ENCODE measurements at places on chromosomes 1 and 21.

- no peak for DNase-seq
Measured at GRCh38 chr1:199161319-199161680, 522.5 kb downstream of the PTPRC start.

DNA sequence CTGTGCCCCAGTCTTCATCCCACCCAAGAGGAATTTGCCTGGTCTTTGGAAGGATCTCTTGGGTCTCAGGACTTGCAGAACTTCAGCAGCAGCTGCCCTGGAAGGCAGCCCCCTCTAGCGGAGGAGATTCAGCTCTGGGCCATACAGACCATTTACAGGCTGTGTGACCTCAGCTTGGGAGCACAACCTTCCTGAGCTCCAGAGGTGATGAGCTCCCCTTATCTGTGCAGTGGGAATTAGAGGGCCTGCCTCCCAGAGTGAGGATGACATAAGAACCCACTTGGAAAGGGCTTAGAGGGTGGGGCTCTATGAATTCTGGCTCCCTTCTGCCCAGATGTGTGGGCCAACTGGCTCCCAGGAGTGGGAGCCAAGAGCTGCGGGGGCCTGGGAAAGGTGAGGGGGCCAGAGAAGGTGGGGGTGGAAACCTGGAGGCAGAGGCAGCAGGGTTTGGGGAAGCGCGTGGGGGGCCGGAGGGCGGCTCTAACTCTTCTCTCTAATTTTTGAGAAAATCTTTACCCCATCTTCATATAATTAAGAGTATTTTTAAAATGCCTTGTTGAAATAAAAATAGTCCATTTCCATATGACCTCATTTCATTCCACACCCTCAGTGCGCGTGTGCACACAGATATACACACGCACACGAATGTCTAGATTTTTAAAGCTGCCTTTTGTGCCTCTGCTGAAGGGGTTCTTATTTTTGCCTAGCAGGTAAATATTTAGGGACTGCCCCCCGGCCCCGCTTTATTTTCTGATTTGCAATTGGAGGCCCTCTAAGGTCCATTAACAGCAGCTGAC, 21.5 kb downstream of the EPHB2 start:
- DNase-seq, result no peak

DNA sequence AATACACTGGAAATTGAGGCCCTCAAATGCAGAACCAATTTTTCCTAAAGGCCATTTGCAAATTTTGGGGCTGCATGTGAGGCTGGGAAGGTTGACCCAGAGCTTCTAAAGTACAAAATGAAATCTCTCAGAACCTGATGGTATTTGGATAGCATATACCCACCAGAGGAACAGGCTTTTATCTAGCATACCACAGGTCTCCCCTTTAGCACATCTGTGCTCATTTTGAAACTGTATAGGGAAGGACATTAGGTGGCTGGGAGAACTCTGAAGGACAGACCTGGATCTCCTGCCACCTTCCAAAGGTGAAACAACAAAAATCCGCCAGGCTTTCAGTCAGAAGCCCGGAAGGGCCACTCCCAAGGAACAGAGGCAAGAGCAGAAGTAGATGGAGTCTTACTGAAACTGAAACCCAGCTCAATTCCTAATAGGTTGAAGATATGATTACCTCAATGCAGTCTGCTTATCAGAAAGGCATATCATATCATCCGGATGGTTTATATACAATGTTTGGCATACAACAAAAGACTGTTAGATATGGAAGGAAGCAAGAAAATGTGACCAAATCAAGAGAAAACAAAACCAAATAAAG, 11.6 kb downstream of the CD55 start:
- DNase-seq, result no peak

GRCh38 chr1:46223472-46223943, 20.4 kb downstream of the LURAP1 start:
- peak; percentile 41 for DNase-seq

- DNase-seq, result no peak
Measured at GRCh38 chr1:151831605-151832004, at the start of gene RORC. Gene RORC (minus strand): TSS chr1:151831802. CDS start chr1:151831764, 38 bp downstream.

DNA sequence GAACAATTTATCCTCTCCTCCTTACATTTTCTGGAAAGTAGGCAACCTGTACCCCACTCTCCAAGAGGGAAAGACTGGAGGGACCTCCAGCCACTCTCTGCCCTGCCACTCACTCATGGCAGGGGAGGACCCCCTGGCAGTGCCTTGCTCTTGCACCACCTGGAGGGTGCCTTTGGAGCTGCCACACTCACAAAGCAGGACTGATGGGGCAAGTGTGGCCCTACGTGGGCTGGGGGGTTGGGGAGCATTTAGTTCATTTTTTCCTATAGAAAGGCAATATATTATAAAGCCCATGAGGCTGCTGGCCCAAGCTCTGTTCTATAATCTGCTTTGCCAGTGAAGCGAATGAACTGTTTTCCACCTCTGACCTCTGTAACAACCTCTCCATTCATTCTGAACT, 50.3 kb downstream of the GPR161 start:
- DNase-seq, result no peak

GRCh38 chr1:54982739-54983138, 2.3 kb downstream of the TMEM61 start:
- no peak for DNase-seq

DNA sequence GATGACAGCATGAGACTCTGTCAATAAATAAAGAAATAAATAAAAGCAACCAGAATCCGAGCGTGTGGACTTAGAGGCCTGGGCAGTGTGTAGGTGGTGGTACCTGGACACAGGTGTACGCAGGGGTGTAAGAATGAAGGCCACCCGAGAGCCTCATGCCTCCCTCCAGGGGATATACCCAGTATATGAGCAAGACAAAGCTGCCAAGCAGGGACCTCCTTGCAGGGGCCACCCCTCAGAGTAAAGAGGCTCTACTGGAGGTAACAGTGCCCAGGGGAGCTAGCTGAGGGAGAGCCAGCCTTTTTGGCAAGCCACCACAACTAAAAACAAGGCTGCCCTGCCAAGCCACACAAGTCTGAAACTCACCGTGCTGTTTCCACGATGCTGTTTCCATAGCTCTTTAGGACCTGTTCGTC, 179.2 kb upstream of the RAB4A start:
- DNase-seq, result no peak

DNA sequence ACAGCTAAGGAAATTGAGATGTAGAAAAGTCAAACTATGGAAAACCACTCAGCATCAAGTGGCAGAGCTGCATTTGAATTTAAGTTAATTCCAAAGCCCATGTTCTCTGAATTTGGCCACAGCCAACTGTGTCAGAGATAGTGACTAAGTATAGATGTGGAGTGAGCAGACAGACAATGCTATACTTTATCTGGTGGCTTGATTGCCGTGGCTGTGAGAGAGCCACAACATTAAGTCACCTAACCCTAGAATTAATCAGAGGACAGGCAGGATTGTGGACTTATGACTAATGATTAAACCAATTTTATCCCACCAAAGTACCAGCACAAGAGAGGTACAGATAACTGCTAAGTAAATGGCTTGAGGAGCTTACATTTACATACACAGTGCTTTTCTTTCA, 209.8 kb downstream of the TPR start:
- no peak for DNase-seq

- no peak for DNase-seq
Measured at GRCh38 chr1:54894271-54894670, 7.3 kb upstream of the DHCR24 start.

GRCh38 chr1:202374099-202374498, 25.6 kb downstream of the PPP1R12B start:
- no peak for DNase-seq

GRCh38 chr1:184462155-184462554, 75.3 kb downstream of the C1orf21 start:
- DNase-seq, result no peak

GRCh38 chr1:99700020-99700419, 54.1 kb downstream of the PALMD start:
- no peak for DNase-seq

- no peak for DNase-seq
Measured at GRCh38 chr1:199551967-199552565, 475.4 kb upstream of the NR5A2 start.

- DNase-seq, result no peak
Measured at GRCh38 chr1:186679924-186680244, 339 bp downstream of the PTGS2 start.

DNA sequence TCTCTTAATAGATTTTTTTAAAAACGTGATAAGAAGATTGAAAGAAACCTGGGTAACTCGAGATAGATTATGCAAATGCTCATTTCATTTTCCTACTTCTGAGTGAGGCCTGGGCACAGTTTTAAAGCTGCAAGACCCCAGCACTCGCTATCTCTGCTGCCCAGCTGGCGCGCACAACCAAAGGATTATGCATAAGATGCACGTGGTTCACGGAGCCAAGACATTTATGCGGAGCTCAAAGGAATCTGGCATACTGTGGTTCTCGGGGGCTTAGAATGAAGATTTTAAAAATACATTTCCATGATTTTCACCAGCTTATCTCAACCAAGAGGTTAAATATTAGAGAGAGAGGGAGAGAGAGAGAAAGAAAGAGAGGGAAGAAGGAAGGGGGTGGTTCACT, 210.9 kb downstream of the DSCAM start:
- no peak for DNase-seq

DNA sequence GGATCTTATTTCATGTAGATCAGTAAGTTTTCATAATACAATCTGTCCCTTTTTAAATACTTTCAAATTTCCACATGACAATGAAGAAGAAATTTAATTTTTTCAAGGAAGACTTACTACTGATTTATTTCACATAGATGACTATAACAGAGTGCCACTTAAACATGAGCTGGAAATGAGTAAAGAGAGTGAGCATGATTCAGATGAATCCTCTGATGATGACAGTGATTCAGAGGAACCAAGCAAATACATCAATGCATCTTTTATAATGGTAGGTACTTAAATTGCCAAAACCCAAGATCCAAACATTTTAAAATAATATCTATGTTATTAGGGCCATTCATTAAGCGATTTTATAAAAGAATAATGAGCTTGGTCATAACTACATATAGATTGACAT, 110.4 kb downstream of the PTPRC start:
- no peak for DNase-seq

- DNase-seq, result no peak
Measured at GRCh38 chr1:37032660-37033354, 1.5 kb downstream of the GRIK3 start.

DNA sequence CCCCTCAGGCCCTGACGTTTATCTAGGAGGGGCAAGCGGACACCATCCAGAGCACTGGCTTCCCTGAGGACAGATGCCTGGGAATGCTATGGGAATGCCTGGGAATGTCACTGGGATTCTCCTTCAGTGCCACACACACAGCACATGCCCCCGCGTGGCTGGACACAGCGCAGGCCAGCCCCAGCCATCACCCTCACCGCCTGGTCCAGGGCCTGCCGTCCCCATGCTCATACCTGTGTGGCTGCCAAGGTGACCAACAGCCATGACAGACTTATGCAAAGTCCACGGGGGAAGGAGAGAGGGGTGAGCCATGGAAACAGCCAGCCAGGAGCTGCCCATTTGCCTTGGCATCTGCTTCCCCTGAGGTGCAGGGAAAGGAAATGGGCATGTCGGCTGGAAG, 5.7 kb upstream of the TAS1R2 start:
- DNase-seq, result no peak

- DNase-seq, result no peak
Measured at GRCh38 chr1:38991638-38992411, 749 bp downstream of the AKIRIN1 start.

GRCh38 chr21:42614396-42614795, 39.0 kb upstream of the PDE9A start:
- DNase-seq, result no peak

GRCh38 chr1:2133879-2134215, 60.7 kb downstream of the FAAP20 start:
- no peak for DNase-seq

- no peak for DNase-seq
Measured at GRCh38 chr1:216937491-216937890, 214.3 kb upstream of the ESRRG start.

GRCh38 chr1:82220754-82221153, 420.0 kb downstream of the ADGRL2 start:
- DNase-seq, result no peak

- DNase-seq, result no peak
Measured at GRCh38 chr1:61370177-61370912, 288.0 kb downstream of the NFIA start.

- DNase-seq, result no peak
Measured at GRCh38 chr1:57858740-57859139, 434.9 kb upstream of the DAB1 start.

- DNase-seq, result no peak
Measured at GRCh38 chr1:221994274-221994698, 252.4 kb upstream of the DUSP10 start.

- no peak for DNase-seq
Measured at GRCh38 chr1:57957576-57957975, 533.7 kb upstream of the DAB1 start.

- no peak for DNase-seq
Measured at GRCh38 chr1:110004583-110004982, 20.0 kb downstream of the AHCYL1 start.

GRCh38 chr1:41682149-41682548, 197.7 kb upstream of the EDN2 start:
- no peak for DNase-seq

- no peak for DNase-seq
Measured at GRCh38 chr1:94754570-94754969, 65.6 kb upstream of the SLC44A3 start.

GRCh38 chr21:34726627-34727337, 58.0 kb downstream of the CLIC6 start:
- DNase-seq, result no peak

DNA sequence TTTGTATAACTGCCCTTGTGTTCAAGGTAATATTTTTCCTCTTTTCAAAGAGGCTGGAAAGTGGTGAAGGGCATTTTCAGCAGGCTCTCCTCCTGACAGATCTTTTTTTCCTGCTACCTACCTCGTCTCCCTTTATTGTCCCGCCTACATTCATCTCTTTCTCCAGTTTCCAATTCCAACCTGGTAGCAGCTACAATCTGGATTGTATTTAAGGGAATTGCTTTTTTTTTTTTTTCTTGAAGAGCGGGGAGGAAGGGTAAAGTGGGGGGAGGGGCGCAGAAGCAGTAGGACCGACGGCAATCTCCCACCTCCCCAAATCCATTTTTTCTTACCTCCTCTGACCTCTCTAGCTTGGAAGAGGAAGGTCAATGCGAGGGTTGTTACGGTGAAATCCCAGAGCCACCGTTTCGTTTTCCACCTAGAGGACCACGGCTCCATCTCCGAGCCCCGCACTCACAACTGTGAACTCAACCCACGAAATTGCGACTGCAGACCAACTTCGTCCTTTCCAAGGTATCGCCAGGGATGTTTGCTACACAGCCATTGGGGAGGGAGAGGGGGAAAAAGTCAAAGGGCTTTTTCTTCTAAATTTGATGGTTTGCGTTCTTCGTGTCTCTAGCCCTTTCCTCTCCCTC, 464 bp downstream of the COL11A1 start:
- no peak for DNase-seq

GRCh38 chr1:9362488-9362887, 69.8 kb downstream of the SPSB1 start:
- no peak for DNase-seq

GRCh38 chr1:107147843-107148242, 7.0 kb downstream of the NTNG1 start:
- no peak for DNase-seq

All from stimulated activated CD4-positive, alpha-beta T cell treated with anti-CD3 and anti-CD28 coated beads, Interleukin-2, amount 100 ng/mL, for 4 hours (primary cell).